ENCODE measurements at places on chromosomes 6 and 20. TPM values are rescaled to one million over a fixed set of nuclear protein-coding genes. Genes with fewer than 3 reads are reported as not detected.

DNA sequence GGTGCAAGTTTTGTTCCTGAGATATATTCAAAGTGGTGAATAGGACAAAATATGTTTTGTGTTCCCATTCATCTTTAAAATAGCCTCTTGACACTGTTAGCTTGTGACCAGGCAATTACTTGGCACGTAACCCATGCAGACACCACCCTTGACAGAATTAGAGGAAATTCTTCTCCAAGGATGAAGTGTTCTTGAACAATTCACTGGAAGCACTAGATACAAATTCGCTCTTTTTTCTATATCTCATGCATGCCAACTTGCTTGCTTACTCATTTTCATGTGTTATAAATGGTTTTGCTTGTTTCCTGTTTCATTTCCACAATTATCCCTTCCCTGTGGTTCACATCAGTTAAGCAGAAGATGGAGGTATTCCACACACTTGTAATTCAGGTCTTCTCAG is 105.2 kb upstream of the MAN1A1 start:
- DNase-seq = no peak

DNA sequence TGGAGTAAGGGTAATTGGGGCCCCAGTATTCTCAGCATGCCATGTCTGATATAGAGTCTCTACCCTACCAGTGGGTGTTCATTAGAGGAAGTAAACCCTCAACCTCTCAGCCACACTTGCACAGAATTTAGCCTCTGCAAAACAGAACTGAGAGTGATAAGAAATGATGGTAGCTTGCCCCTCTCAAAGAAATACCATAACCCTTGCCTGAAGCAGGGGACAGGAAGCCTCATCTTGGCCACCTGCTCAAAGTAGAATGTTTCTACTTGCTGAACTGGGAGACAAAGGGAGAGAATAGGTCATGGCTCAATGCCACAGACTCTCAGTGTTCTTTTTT is 33.7 kb downstream of the SPTLC3 start:
- no peak for DNase-seq

DNA sequence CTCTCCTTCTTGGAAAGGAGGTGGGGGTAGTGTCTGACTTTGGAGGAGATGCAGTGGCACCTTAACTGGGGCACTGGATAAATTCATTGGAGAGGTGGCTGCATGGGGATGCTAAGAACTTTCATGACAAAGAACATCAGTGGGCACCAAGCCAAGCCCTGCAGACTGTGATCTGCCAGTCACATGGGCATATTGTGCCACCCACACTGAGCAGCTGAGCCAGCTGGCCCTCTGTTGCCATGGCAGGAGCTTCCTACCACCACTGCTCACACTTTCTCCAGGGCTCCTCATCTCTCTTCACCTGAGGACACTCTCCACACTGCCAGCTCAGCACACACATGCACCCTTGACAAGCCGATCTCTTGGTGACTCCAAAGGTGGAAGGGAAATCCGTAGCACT is 715.6 kb downstream of the QKI start:
- DNase-seq = no peak

DNA sequence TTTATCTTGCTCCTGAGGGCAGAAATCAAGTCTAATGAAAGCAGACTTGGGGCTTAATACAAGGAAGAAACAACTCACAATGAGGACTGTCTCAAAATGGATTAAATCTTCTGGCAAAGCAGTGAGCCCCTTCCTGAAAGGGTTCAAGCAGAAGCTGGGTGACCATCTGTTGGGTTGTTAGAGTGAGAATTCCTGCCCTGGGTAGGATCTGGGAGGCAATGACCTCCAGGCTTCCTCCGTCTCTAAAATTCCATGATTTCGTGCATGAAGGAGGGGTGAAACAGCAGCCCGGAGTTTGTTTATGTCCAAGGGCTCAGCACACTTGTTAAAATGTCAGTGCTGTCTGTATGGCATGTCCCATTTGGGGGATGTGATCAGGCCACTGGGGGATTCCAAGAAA is 64.0 kb upstream of the KCNK16 start:
- DNase-seq = no peak

GRCh38 chr20:63695424-63696305 is 787 bp upstream of the TNFRSF6B start:
- DNase-seq = no peak

GRCh38 chr6:73867411-73867810 is 171.4 kb downstream of the CD109 start:
- no peak for DNase-seq

DNA sequence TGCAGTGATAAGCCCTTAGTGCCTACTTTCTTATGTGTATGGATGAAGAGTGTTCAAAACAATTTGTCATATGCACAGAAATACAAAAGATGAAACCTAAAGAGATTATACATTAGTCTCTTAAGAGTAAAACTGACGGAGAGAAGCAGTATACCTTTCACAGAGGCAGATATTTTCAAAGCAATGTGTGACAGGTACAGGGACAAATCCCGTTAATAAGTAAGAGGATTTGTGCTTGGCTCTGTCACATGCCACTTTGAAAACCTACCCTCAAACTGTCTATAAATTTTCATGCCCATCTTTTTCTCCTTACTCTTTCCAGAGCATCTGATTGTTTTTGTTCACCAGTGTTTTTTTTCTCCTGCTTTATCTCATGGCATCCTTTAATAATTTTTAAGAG is 741.3 kb upstream of the MMS22L start:
- no peak for DNase-seq

WFDC12 gene
- total RNA-seq = not detected

PRRT1 gene
- 0.83 TPM for total RNA-seq
